PC-3 (cell line): ENCODE measurements at places on chromosomes 12 and 14. TPM values are rescaled to one million over a fixed set of nuclear protein-coding genes. Genes with fewer than 3 reads are reported as not detected.

- no peak for DNase-seq
These were observed 47.7 kb downstream of the PSMA6 start for GRCh38 chr14:35339761-35340406.

- no peak for DNase-seq
These were observed 913.7 kb downstream of the RPS29 start for GRCh38 chr14:48672506-48672905.

DNA sequence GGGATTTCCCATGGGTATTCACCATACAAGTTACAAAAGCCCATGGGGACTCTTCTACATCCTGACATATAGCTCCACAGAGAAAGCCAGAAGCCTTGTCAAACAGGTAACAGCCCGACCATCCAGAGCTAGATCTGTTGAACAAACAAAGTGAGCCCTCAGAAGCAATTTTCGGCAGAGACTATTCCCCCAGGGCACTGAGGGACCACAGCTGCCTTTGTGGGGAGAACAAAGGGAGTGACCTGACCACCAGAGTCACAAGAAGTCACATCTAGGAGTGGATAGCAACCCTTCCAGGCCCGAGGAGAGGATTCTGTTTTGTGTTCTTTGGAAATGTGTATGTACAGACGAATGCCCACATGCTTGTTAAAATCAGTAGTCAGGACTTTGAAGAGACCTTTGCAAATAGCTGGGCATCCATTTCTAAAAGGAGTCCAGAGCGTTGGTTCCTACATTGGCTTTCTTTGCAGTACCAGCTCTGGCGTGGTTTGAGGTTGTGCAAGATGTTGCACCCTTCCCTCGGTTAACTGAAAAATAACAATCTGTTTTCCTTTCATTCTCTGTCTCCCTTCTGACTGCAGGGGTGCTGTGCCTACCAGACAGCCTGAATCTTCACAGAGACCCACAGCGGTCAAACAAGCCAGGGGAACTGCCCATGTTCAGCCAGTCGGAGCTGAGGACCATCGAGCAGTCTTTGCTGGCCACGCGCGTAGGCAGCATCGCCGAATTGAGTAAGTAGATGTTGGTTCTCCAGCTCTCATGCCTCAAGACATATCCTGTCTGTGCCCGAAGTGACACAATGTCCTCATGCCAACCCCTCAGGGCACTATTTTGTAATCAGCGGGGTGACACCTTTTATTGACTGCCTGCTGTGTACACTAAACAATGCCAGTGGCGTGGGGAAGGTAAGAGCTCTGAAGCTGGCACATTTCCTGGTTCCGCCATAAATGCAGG is 165.4 kb upstream of the PWP1 start:
- DNase-seq: no peak

DNA sequence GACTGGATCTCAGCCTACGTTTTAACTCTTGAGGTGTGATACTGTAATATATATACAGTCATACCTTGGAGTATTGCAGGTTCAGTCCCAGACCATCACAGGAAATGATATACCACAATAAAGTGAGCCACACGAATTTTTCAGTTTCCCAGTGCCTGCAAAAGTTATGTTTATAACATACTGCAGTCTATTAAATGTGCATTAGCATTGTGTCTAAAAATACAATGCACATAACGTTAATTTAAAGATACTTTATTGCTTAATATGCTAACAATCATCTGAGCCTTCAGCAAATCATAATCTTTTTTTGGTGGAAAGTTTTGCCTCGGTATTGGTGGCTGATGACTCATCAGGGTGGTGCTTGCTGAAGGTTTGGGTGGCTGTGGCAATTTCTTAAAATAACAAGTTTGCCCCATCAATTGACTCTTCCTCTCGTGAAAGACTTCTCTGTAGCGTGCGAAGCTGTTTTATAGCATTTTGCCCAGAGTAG is 18.9 kb downstream of the PYROXD1 start:
- peak; percentile 10 for DNase-seq

MMP19 gene
- 0.04 and 0.17 TPM in 2 replicates for total RNA-seq

DNA sequence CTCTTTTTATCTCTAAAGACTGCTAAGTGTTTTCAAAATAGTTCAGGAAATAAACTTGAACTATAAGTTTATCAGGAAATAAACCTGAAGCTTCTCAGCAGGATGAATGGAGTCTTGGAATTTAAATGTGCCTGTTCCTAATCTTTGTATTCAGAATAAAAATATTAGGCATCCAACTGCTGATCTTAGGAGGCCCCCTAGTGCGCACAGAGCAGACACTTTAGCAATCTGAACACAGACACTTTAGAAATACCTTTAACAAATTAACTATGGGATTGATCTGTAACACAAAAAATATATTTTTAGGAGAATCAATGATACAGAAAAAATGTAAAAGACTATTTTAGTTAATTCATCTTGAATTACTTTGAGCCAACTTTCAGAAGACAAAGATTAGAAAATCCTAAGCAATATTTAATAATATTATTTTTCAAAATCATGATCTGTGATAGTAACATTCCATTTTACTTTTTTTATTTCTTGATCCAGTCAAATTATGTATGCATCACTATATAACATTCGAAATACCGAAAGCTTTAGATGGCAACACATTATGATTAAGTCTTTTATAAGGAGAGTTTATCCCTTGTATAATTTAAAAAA is 80.9 kb downstream of the SLC41A2 start:
- peak; percentile 72 for DNase-seq

DNA sequence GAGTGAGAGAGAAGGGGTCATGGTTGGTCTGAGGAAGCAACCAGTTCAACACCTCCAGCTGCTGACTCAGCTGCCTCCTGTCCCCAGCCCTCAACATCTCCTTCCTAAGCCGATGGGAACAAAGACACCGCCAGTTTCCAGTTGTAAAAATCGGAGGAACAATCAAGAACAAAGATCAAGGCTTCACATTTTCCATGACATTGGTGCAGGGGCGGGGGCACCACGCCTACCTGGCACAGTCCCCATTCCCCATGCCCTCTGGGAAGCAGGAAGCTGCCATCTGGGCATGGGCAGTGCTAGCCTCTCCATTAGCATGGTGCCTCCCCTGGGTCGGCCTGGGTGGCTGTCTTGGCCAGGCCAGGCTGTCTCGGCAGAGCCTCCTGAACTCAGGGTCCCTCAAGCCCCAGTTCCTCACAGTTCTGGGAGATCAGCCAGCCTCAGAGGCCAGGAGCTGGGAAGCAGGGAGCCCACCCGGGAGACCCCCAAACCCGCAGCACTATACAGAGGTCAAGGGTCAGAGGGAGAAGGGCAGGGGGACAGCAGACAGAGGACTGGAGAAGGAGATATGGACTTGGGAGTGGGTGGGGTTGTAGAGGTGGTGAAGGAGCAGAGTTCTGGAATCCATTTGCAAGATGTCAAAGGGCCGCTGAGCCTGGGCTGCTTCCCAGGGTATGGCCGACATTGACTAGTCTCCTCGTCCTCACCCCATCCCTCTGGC is 19.6 kb upstream of the TMEM106C start:
- DNase-seq: peak; percentile 19

- DNase-seq: no peak
These were observed 82.8 kb downstream of the KIF26A start for GRCh38 chr14:104221071-104221625.

- no peak for DNase-seq
These were observed 11.5 kb downstream of the MUCL1 start for GRCh38 chr12:54865683-54866324.

JPH4 gene
- not detected in 2 replicates for total RNA-seq

NANOG gene
- total RNA-seq: not detected in 2 replicates

DNA sequence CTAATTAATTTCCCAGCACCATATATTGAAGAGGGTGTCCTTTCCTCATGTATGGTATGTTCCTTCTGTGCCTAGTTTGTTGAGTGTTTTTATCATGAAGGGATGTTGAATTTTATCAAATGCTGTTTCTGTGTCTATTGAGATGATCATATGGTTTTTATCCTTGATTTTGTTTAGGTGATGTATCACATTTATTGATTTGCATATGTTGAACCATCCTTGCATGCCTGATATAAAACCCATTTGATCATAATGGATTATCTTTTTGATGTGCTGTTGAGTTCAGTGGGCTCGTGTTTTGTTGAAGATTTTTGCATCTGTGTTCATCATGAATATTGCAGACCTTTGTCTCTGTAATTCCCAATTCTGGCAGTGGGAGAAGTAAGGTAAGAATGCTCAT is 44.6 kb downstream of the RASSF8 start:
- DNase-seq: no peak

- peak; percentile 53 for DNase-seq
These were observed 80.8 kb downstream of the BHLHE41 start for GRCh38 chr12:26044007-26044394.
